Fibroblast of skin of right quadriceps (primary cell): ENCODE measurements at places on chromosomes 5 and 9.

- no peak for DNase-seq
These were observed 18.5 kb downstream of the MRPS27 start for GRCh38 chr5:72301557-72301956.

GRCh38 chr5:145701404-145701803, 133.7 kb downstream of the PRELID2 start:
- no peak for DNase-seq

DNA sequence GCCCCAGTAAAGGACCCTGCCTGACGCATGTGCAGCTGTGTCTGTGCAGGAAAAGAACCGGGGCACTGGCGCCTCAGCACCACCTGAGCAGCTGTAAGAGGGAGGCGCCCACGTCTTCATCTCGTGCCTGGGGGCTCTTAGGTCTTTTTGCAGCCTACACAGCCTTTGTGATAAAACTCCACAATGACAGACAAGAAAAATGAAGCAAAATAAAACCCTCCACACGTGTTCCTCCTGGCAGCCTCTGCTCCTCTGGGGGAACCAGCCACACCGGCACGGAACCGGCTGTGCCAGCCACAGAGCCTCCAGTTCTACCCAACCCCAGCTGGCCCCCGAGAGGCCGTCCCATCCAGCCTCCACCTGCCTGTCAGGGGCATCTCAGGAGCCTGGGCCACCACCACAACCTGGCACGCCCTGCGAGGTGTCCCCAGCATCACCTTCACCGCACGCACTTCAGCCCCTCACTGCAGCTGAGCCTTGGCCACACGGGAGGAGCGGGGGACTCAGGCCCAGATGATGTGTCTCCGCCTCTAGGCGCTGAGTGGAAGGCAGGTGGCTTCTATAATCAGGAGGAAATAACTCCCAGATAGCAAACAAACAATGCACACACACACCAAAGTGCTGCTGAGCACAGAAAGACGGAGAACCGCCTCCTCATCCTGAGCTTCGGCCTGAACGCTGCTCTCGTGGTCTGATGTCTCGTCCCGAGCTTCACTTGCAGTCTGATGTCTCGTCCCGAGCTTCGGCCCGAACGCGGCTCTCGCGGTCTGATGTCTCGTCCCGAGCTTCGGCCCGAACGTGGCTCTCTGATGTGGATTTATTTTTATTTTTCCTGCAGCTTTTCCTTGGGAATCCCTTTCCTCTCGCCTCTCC, 28.6 kb upstream of the NSMF start:
- DNase-seq = no peak

- no peak for DNase-seq
These were observed 47.6 kb downstream of the PRELID2 start for GRCh38 chr5:145787507-145787906.

GRCh38 chr9:81492710-81493447, 196.5 kb downstream of the TLE1 start:
- peak; percentile 99 for DNase-seq

GRCh38 chr5:147645197-147645596, 135.3 kb upstream of the DPYSL3 start:
- DNase-seq = no peak

DNA sequence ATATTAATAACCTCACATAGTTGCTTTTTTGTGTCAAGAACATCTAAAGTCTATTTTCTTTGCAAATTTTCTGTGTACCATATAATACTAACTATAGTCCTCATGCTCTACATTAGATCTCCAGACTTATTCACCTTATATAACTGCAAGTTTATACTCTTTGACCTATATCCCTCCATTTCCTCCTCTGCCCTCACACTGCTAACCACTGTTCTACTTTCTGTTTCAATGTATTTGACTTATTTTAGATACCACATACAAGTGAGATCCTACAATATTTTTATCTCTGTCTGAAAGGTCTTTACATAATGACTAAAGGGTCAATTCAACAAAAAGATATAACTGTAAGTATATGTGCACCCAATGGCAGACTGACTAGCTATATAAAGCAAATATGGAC, 789.7 kb upstream of the ZNF608 start:
- no peak for DNase-seq

- DNase-seq = no peak
These were observed 5.6 kb upstream of the AMBP start for GRCh38 chr9:114083666-114084065.

DNA sequence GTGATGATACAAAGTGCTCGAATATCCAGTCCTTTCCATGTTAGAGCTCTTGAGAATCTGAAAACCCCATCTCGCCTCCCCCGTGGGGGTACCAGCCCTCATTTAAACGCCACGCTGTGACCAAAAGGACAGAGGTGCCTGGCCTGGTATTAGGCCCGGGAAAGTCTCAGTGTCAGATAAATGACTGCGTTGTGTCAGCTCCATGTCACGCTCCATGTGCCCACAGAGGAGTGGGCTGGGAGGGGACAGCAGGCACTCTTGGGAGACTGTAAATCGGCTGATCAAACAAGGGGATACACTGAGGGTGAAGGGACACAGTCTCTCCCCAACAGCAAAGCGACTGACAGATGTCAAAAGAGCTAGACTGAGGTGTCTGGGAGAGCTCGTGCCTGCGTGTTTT, 65.7 kb upstream of the ECM2 start:
- no peak for DNase-seq

- no peak for DNase-seq
These were observed 9.1 kb downstream of the CARNMT1 start for GRCh38 chr9:75019022-75019421.

- DNase-seq = no peak
These were observed 74.4 kb upstream of the RUSC2 start for GRCh38 chr9:35415402-35416097.

DNA sequence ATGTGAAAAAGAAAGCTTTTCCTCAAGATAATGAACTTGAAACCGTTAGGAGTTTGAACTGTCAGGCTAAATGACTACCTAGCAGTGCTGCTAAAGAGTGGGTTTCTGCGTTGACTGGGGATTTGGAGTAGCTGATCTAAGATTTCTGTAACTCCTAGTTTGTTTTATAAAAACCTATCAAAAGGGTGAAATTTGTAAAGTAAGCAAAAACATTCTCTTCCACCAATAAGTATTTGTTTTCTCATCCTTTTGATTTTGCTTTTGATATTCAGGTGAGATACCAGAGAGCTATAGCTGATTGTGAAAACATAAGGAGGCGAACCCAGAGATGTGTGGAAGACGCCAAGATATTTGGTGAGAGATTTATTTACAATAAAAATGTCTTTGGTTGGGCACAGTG, 4.1 kb downstream of the GRPEL2 start:
- no peak for DNase-seq

DNA sequence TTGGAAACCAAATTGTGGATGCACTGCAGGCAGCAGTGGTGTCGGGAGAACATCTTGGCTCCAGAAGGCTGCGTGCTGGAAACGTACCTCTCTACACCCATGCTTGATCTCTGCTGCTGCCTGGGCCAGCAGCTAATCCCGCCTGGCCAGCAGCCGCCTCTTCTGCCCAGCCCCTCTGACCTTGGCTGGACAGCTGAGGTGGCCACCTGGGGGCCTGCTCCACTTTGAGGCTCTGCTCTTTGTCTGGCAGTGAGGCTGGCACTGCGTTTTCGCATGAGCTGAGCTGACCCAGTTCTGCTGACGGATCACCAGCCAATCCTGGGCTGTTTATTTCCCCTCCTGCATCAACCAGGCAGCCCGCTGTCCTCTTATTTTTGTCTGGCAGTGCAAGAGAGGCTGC, 154.9 kb downstream of the TENT4A start:
- no peak for DNase-seq

GRCh38 chr9:134063571-134064450, 4.0 kb downstream of the BRD3 start:
- no peak for DNase-seq

DNA sequence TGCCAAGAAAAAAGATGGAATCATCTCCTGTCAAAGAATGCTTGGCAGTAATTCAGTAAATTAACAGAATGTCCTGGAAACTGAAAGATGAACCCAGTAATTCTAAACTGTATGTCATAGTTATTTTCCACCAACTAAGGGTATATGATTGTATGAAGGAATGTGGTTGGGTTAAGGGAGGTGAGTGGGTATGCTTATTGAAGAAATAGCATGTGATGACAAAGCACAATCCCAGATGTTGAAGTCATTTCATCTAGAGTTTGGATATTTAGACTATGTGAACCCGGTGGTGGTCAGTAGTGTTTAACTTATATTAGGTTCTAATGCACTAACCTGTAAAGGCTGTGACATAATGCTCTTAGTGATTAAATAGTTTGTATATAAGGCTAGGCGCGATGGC, 87.3 kb downstream of the CDKN2A start:
- DNase-seq = peak; percentile 17

GRCh38 chr9:125829743-125830142, 82.6 kb downstream of the PBX3 start:
- DNase-seq = peak; percentile 13

- peak; percentile 82 for DNase-seq
These were observed 45.2 kb downstream of the GCNT4 start for GRCh38 chr5:75006865-75007822.

- DNase-seq = peak; percentile 19
These were observed 31.2 kb upstream of the LRRC14B start for GRCh38 chr5:160173-160510.

GRCh38 chr5:119161430-119161829, 90.5 kb downstream of the DMXL1 start:
- no peak for DNase-seq

- DNase-seq = peak; percentile 60
These were observed 68.1 kb downstream of the NIPBL start for GRCh38 chr5:36944607-36945225.

DNA sequence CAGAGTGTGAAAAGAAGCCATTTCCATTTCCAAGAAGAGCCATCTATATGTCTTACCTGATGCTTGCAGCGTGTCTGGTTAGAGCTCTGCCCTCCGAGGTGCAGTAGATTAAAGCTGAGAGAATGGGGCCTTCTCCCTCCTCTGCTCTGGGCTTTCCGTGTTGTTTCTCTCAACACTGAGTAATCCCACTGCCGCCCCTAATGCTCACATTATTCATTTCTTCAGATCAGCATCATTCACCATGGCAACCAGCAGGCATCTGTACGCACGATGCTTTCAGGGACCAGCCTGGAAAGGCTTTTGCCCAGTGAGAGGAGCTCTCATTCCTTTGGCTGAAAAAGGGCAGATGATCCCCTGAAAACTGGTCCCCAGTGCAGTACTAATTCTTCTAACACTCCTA, 79.6 kb downstream of the CYFIP2 start:
- no peak for DNase-seq

DNA sequence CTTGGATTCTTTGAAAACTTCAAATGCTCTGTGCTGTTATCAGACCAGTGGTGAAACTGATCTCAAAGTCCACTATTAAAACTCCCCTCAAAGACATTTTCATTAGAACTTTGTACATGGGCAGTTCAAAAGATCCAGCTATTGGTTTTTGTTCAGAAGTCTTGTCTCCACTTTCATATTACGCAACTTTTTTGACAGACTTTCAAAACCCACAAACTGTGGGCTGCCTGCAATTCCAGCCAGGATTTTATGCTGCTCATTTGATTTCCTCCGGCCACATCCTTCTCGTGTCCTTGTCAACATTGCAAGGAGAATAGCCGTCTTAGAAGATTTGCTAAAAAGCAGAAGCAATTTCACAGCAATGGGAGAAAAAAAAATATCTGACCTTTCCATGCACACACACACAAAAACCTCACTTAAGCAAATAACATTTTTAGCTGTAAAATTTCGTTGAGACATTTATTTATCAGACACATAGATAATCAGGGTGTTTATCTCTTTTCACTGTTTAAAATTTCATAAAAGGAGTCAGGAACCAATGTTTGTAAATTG, 1990.5 kb downstream of the MAT2B start:
- no peak for DNase-seq

- no peak for DNase-seq
These were observed 30.4 kb upstream of the IER5L start for GRCh38 chr9:129208207-129209032.

DNA sequence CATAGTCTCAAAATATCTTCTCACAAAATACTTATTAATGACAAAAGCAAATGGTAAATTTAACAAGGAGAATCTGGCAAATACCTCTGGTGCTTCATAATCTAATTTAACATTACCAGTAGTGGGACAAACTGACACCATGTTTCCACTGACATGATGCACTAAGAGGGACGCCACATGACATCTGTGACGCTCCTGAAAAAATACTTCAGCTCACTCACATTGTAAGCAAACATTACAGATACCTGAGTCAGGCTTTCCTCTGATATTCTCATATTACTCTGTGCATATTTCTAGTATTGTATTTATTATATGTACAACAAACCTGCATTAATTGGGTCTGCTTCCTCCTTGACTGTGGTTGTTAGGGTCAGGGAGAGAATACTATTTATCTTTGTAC, 56.7 kb upstream of the OSMR start:
- no peak for DNase-seq

DNA sequence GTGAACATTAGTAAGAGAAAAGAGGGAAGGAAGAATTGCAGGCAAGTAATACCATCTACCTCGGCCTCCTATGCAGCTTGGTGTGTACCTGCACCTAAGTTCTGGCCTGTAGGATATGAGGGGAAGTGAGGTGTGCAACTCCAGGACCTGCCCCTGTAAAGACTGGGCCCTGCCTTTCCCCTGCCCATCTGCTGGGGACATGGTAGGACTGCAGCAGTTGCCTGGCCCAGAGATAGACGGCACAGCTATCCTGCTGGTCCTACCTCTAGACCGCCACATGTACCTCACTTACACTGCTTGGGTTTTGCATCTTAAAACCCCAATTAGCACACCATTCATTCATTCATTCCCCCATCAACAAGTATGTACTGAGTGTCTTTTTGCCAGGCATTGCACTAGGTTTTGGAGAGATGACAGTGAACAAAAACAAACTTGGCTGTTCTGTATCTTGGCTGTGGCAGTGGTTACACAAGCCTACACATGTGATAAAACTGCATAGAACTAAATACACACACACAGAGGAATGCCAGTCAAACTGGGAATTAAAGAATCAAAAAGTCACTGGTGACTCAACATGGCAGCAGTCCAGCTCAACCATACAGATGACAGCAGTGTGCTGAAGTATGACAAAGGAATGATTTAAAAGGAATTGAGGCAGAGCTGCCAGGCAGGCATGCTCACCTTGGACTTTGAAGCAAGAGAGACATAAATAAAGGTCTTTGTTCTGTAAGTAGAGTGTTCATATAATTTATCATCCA, 23.3 kb upstream of the MGAT1 start:
- DNase-seq = peak; percentile 73
